ENCODE measurements at places on chromosomes 2 and 18. TPM values are rescaled to one million over a fixed set of nuclear protein-coding genes. Genes with fewer than 3 reads are reported as not detected.

The FMNL2 gene
- total RNA-seq: 29.0 TPM

The CHRND gene
- total RNA-seq: not detected

The RNU2-63P gene
- total RNA-seq: not detected

The ALK gene
- total RNA-seq: not detected

The BCL2L11 gene
- total RNA-seq: 9.5 TPM

The SERPINB11 gene
- total RNA-seq: not detected

The EFR3B gene
- 0.39 TPM for total RNA-seq

The RAB6C gene
- total RNA-seq: not detected

The OLA1 gene
- total RNA-seq: 58.5 TPM

The CDH2 gene
- 1.8 TPM for total RNA-seq

The PIAS2 gene
- total RNA-seq: 11.4 TPM

The C2orf15 gene
- total RNA-seq: 0.13 TPM

The SLC16A14 gene
- 0.25 TPM for total RNA-seq

The INPP5D gene
- 29.4 TPM for total RNA-seq

The GCG gene
- total RNA-seq: not detected

The KATNAL2 gene
- total RNA-seq: 0.25 TPM
